Fibroblast of upper back skin (primary cell): ENCODE measurements at places on chromosomes 5 and 9.

- no peak for DNase-seq
These were observed 173.7 kb downstream of the GABRB2 start for GRCh38 chr5:161372682-161373344.

DNA sequence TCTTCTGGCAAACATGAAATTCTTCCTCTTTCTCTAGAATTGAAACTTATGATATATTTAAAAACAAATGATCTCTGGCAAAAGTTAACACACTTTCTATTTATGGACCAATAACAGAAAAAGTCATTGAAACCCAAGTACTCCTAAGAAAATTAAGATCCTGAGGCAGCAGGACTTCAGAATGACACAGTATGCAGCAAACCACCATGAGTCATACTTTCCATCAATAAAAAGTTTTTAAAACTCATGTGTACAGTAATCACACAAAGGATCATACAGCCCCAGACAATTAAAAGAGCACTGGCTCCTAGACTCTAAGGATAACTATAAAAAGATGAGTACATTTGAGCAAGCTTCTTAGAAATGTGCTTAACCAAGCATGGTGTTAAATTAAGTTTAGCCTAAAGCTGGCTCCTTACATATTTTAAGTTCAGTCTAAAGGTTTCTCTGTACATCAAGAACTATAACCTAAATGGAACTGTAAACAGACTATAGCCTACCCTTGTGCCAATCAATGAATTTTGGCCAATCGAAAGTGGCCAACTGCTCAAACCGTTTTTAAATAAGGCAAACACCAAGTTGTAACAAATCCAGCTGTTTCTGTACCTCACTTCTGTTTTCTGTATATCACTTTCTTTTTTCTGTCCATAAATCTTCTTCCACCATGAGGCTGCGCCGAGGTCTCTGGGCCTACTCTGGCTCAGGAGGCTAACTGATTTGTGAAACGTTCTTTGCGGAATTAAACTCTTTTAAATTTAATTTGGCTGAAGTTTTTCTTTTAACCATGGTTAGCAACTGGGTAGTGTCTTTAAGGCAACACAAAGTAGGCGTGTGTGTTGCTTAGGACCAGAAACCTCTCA is 232.1 kb upstream of the PIK3R1 start:
- DNase-seq, result peak; percentile 81

DNA sequence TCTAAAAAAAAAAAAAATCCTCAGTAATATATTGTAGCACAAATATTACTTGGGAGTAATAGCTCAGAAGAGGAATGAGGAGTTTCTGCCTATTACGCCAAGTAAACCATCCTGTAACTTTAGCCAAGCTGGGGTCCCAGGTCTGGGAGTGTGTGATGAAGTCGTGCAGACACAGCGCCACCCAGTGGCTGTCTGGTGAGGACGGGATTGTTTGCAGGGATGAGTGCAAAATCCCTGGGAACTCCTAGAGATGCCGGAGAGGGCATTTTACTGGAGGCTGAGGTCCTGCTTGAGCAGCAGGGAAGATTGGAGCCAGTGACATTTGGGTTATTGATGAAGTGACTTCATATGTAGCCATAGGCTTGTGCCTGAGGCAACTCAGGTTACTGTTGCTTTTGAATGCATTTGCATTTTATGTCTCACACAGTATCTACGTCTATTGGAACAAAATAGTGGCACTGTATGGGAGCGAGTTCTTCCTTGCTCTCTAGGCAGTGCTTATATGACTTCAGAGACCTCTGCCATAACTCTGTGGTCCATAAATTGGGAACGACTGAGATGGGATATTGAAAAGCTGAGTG is 72.8 kb downstream of the PSAT1 start:
- DNase-seq, result peak; percentile 71

DNA sequence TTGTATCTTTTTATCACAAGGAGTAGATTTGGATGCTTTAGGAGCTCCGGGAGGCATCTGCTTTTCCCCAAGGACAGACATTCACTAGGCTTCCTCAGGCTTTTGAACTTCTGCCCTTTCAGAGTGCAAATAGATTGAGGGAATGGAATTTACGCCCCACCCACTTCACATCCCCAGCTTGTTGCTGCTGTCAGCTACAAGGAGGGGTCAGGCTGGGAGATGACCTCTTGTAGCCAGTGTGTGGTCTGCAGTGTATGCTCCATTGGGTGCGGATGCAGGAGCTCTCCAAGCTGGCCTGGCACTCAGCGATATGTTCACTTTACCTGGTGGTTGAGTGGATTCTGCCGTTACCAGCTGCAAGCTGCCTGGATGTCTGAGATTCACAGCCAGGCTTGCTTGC is 6.4 kb downstream of the TNFSF15 start:
- DNase-seq, result no peak

GRCh38 chr9:21455320-21455719 is 15.1 kb downstream of the IFNA1 start:
- no peak for DNase-seq

DNA sequence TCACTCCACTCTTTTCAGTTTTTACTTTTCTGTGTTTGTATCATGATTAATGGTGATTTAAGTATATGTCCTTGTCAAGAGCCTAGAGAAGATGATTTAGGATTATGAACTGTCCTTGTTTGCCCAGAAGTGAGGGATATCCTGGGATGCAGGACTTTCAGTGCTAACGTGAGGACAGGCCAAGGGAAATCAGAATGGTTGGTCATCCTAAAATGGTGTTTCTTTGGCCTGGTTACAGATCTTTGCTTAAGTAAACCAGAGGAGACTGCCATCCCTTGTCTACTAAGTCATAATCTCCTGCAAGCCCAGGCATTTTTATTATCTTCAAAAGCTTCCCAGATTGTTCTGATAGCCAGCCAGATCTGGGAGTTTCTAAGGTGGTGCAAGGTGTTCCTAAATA is 22.3 kb upstream of the DPYSL3 start:
- no peak for DNase-seq
